ENCODE measurements at places on chromosomes 2 and 18. TPM values are rescaled to one million over a fixed set of nuclear protein-coding genes. Genes with fewer than 3 reads are reported as not detected.

DNA sequence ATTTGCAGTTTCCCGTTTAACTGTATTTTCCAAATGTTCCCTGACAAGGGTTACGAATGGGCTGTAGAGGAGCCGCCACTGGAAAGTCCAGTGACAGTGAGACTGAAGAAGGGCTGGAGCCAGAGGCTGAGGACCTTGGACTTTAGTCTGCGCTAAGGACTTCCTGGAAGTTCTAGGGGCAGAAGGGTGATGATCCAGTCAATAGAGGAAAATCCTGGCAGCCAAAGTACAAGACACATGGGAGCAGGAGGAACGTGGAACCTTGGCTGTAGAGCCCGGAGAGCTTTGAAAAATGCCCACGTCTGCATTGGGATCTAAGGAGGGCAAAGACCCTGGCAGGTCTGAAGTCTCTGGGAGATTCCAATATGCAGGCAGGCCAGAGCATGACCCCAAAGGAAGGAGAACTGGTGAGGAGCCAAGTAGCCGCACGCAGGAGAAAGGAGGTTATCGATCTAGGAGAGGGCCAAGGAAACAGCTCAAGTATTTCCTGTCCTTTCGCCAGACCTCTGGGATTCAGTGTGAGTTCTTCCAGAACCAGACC, 28.5 kb downstream of the MBP start:
- DNase-seq = no peak

GRCh38 chr2:186599186-186599778, 9.4 kb downstream of the ITGAV start:
- DNase-seq = no peak

DNA sequence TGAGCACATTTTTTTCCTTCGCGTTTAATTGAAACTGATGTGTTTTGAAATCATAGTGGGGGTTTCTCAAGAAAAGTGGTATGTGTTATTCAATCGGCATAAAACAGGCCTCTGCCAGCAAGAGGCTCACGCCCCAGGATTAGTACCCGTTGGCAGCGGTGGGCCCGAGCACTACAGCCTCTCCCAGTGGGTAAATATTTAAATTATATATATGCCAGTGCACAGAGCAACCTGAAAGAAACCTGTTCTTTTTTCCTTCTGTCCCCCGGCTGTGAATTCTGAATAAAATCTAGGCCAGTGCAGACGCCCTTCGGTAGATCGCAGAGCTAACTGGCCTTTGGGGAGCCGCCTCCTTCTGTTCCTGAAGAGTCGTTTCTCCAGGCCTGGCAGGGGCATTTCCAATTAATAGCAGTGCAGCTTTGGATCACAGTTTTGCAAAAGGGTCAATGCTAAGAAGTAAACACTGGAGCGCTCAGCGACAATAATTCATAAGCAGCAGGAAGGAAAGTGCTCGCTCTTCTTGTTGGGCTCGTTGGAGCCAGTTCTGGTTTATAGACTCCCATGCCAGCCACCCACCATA, 202.8 kb upstream of the SALL3 start:
- DNase-seq = no peak

- no peak for DNase-seq
Measured at GRCh38 chr18:59744271-59744721, 47.1 kb upstream of the CCBE1 start.

- DNase-seq = no peak
Measured at GRCh38 chr2:210250622-210251021, 25.4 kb upstream of the ACADL start.

DNA sequence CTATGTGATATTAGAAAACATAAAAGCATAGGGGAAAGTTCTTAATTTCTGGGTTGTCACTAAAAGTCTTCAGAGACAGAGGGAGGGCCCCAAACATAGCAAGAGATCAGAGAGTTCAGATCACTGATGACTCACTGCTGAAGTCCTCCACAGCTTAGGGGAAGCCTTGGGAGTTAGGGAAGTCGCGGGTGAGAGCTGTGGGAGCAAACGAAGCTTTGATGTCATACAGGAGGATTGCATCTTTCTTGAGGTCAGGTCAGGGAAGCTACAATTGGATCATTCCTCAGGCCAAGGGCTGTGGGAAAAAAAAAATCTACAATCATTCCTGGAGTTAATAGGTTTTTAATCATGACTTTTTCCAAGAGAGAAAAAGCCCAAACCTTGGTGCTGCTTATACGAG, 96.2 kb downstream of the COPS8 start:
- no peak for DNase-seq

DNA sequence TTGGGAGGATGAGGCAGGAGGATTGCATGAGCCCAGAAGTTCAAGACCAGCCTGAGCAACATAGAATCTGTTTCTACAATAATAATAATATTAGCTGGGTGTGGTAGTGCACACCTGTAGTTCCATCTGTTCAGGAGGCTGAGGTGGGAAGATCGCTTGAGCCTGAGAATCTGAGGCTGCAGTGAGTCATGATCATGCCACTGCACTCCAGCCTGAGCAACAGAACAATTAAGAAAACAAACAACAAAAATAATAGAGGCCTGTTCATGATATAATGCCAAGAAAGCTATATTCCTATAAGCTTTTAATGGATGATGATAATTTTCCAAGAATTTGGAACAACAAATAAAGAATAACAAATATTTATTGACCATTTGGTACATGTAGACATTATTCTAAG, 6.9 kb upstream of the CCBE1 start:
- DNase-seq = no peak

DNA sequence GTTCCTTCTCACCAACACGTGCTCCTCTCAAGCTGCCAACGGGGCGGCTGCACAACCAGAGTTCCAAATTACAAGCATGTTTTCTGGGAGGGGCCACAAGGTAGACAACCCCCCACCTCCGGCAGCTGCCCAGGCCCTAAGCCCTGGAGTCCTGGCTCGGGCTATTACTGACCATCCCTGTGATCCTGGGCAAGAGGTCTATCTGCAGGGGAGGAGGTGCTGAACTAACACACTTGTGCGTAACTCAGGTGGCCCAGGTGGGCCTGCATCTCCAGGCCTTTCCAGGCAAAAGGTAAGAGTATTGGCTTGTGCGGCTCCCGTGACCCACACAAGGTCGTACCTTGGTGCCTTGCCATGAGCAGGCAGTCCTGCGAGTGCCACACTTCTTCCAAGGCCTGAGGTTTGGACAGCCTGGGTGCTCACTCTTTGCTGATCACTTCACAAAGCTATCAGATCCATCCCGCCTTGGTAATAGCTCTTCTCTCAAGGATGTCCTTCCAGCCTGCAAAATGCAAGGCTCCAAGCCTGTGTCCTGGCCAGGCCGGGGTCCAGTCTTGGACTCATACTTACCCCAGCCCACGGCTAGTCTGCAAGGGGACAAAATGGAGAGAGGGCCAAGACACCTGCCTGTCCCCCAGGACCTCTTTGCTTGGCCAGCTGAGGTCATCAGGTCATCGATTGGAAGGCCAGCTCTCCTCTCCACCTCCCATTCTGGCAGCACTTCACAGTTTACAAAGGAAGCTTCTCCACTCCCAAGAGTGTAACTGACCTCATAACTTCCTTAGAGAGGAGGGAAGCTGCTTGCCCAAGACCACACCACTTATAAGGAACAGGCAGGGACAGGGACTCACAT, 33.9 kb downstream of the ADRA2B start:
- no peak for DNase-seq

GRCh38 chr2:192000196-192000980, 153.5 kb upstream of the CAVIN2 start:
- no peak for DNase-seq

- no peak for DNase-seq
Measured at GRCh38 chr18:58844871-58845270, 19.8 kb upstream of the ZNF532 start.

- DNase-seq = peak; percentile 94
Measured at GRCh38 chr2:73071360-73072128, at the start of gene SFXN5. TSS of gene SFXN5 (minus strand) at chr2:73071712. CDS start at chr2:73071705, 7 bp downstream.

GRCh38 chr2:188291142-188291616, 495 bp upstream of the GULP1 start:
- peak; percentile 43 for DNase-seq

DNA sequence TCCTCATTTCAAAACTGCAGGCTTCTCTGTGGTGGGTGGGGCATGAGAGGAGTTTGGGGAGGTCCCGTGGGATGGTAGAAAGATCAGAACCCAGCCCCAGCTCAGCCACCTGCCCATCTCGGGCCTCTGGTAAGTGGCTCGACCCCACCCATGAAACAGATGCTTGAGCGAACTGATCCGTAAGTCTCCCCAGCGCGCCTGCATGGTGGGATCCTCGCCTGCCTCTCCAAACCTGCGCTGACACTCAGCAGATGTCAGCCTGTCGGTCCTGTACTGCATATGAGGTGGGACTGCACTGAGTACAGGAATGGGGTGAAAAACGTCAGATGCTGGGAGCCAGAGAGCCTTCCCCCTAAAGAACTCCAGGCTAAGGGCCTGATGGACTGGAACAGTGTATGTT, 15.9 kb upstream of the RPL31 start:
- DNase-seq = no peak

DNA sequence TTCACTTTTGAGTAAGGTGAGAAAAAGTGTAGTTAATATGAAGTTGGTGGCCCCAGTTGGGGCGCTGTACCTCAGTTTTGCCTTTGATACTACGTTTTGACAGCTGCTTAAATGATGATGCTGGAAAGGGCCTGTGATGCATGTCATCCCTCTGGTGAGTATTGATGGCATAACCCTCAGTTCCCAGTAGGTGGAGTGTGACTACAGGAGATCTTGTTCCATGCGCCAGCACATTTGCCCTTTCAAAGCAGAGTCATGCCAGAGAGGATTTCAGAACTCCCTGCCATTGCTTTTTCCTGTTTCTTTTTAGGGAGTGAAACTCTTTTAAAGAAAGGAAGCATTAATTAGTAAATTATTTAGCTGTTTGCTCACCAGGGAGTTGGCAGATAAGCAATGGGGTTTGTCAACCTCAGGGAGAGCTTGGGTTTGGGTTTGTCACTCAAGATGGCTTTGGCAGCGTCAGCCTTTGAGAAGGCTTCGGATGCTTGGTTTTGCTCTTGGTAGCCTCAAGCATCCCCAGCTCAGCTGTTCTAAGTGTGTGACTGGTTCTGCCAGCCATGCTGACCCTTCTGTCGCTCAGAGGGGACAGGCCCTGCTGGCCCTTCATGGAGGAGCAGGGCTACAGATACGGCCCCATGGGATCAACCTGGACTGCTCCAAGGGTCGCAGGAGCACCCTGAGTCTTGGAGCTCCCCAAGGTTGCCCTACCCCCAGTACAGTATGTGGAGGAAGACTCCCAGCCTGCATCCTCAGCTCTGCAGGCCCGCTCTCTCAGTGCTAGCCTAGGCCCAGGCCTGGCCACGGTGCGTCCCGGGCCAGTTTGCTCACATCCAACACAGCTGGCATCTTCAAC, 29.1 kb downstream of the ARMC9 start:
- peak; percentile 47 for DNase-seq

DNA sequence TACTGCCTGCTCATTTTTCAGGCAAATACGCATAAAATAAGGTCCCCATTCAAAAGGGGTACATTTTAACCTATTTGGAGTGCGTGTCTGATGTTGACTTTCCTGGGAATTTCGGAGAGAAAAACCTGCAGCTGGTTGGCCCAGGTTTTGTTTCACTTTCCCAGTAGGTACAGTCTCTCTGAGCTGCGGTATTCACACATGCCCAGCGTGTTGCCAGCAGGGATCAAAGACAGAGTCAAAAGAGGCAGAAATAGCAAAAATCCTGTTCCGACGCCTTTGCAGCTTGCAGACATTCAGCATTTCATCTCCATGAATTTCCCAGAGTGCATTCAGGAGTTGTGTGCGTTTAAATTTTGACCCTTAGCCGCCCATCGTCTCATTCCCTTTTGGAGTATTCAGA, 855.4 kb upstream of the CELF4 start:
- no peak for DNase-seq

GRCh38 chr2:14552818-14553217, 79.7 kb upstream of the LRATD1 start:
- DNase-seq = no peak

- no peak for DNase-seq
Measured at GRCh38 chr18:23356915-23357601, 96.0 kb upstream of the RIOK3 start.

DNA sequence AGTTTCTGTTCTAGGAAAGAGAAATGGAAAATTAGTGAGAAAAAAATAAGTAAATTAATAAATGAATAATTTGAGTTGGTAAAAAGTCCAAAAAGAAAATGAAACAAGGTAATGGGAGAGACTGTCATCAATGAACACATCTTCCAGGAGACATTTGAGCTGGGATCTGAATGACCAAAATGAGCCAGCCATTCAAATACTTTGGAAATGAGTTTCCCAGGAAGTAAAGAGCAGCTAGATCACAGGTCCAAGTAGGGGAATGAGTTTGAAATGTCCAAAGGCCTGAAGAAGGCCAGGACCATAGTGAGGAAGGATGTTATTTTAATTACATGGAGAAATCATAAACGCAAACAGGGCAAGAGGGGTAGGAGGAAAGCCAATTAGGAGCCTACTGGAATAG, 6.6 kb upstream of the DNAH7 start:
- DNase-seq = no peak

- no peak for DNase-seq
Measured at GRCh38 chr2:196406-196805, 67.4 kb downstream of the SH3YL1 start.

DNA sequence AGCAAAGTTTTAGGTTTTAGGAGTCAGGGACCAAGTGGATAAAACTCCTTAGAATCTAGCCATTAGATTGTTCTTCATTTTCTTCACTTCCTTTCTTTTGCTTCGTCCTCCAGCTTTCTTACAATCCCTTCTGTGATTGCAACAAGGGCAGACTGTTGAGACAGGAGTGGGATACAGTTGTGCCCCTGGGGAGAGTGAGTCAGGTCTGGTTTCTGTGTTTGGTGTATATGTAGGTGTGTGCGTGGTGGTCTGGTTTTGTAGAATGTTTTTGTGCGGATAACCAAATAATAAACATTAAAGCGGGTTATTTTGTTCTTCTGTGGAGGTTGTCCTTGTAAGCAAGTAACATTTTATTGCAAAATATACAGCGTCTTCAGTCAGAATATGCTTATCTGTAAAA, 7.3 kb downstream of the INSIG2 start:
- no peak for DNase-seq

GRCh38 chr2:2653231-2653630, 322.2 kb upstream of the MYT1L start:
- DNase-seq = no peak

GRCh38 chr2:144180131-144180530, 339.8 kb downstream of the ZEB2 start:
- no peak for DNase-seq

- DNase-seq = no peak
Measured at GRCh38 chr18:34261865-34262780, 37.4 kb upstream of the NOL4 start.

GRCh38 chr2:121236650-121237180, 48.3 kb downstream of the TFCP2L1 start:
- DNase-seq = no peak

GRCh38 chr2:162022290-162022945, 51.6 kb downstream of the DPP4 start:
- DNase-seq = no peak

GRCh38 chr18:3603421-3604234, 153.7 kb downstream of the TGIF1 start:
- peak; percentile 52 for DNase-seq

The CMPK2 gene
- polyA plus RNA-seq = 3.6 TPM

The FEV gene
- not detected for polyA plus RNA-seq

The ACSL3 gene
- 26.3 TPM for polyA plus RNA-seq

The TBR1 gene
- not detected for polyA plus RNA-seq

The APOB gene
- polyA plus RNA-seq = 0.49 TPM

The PLA2R1 gene
- polyA plus RNA-seq = 5.1 TPM

The UGT1A4 gene
- 1.2 TPM for polyA plus RNA-seq

The CACNB4 gene
- polyA plus RNA-seq = 4.8 TPM

The FBXO41 gene
- polyA plus RNA-seq = 1.0 TPM
